ENCODE measurements at places on chromosomes 6 and 20.

DNA sequence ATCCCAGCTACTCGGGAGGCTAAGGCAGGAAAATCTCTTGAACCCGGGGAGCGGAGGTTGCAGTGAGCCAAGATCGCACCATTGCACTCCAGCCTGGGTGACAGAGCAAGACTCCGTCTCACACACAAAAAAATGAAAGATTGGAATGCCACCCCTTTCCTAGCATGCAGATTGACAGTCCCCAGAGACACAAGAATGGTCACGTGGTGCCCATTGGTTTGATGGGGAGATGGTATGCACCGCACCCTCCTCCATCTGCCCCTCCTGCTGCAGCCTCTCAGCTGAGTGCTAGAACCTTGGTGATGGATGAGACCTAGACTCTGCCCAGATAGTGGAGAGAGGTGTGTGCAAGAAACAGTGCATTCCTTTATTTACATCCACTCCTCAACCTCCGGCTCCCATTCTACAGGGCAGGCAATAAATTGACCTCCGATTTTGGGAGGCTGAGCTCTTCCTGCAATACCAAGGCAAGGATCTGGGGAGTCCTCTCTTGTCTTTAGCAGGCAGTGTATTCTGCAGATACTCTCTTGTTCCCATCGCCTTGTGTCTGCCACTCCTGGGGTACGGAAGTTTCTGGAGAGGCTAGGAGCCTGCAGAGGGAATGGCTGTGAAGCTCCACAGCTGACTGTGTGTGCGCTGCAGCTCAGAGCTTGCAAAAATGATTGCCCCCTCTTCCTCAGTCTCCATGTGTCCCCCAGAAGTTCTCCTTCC lies 1.1 kb upstream of the RNF24 start:
- DNase-seq: no peak

DNA sequence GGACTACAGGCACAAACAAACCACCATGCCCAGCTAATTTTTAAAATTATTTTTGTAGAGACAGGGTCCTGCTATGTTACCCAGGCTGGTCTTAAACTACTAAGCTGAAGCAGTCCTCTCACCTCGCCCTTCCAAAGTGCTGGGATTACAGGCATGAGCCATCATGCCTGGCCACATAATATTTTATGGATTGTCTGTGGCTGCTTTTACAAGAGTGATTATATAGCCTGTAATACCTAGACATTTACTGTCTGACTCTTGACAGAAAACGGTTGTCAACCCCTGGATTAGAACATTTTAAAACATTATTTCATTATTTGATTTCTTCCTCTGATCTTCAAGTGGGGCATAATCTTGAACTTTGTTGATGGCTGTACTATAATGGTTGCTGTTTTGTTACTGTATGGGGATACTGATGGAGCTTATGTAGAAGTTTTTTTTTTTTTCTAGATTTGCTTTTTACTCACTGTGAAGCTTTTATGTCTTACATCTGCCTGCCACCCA lies 14.3 kb downstream of the PARD6B start:
- no peak for DNase-seq

DNA sequence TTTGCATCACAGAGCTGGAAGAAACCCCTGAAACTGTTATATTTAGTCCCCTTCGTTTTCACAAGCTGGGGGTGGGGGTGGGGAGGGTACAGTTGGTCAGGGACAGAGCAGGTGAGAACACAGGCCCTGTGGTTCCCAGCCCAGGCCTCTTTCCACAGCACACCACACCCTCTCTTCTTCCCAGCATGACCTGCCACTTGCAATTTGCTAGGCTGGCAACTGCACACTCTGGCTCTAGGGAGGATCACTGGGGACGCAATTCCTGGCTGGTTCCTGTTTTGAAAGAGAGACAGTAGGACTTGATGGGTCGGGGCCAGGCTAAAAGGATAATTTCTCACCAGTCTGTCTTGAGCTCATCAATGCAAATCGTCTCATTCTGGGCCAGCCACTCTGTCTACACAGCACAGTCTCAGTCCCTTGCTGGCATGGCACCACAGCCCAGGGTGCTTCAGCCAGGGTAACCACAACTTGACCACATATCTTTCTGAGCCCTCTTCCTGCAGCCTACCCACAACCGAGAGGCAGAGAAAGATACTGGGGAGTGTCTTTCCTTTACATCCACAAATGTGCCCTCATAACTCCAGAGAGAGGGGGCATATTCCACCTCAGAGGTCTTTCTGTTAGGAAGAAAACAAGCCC lies 41.7 kb upstream of the EMILIN3 start:
- DNase-seq: no peak

- no peak for DNase-seq
Measured at GRCh38 chr6:34709386-34709785, 12.8 kb upstream of the ILRUN start.

- DNase-seq: no peak
Measured at GRCh38 chr6:37272834-37273566, 15.1 kb upstream of the TMEM217 start.

GRCh38 chr6:90226257-90226656 lies 70.4 kb downstream of the BACH2 start:
- DNase-seq: no peak

DNA sequence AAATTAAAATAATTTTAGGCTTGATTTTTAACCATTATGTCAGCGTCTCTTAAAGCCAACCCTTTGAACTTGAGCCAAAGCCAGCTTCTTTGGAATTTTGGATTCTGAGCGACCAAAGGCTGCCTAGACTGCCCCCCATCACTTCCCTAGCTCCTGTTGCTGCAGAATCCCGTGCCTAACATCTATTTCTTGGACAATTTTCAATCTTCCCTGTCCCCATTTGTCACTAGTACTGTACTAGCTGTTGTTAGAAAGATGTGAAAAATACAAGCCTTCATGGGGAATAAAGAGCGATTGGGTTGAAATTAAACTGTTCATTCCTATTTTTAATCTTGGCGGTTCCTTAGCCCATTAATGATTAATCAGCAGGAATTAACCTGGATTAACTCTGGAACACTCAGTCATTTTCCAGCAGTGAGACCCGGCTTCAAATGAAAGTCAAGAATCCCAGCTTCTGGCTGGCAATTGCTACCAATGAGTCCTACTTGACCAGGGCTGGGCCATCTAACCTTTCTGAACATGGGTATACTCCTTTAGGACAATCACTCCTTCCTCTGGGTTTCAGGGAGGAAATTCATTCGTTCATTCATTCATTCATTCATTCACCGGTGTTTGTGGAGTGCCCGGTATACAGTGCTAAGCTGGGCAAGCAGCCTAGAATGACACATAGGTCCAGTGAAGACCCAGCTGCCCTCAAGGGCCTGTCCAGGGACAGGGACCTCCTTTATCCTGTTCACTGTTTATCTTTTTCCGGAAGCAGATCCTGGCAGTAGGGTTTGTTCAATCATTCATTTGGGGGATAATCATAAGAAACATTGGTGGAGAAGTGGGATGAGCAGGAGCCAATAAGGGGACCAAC lies 1.4 kb upstream of the RRBP1 start:
- DNase-seq: no peak

- DNase-seq: no peak
Measured at GRCh38 chr6:109453594-109454495, 1.7 kb downstream of the MICAL1 start.

DNA sequence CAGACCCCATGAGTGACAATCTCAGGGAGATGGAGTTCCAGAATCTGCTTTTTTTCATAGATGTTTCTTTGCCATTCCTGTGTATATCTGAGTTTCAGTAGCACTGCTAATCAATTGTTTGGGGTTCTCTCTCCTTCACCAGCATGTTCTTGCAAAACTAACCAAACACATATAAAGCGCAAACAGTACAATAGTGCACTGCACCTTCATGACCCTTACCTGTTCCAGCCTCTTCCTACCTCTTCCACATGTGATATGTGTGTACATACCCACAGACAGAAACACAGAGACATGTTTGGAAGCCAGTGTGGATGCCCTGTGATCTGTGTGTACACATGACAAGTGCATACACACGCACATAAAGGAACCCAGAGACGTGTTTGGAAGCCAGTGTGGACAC lies 1.8 kb upstream of the CEP43 start:
- DNase-seq: no peak

DNA sequence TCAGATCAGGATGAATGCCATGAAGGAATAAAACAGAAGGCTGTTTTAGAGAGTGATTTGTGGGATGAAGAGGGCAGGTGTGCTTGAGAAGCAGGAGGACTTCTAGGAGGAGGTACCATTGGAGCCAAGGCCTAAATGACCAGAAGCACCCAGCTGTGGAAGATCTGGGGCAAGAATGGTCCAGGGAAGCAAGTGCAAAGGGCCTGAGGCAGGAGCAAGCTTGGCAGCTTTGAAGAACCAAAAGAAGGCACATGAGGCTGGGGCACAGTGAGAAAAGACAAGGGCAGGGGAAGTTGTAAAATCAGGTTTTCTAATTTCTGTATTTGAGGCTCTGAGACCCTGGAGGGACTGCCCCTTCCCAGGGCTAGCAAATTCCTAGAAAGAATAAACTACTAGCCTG lies 9.8 kb downstream of the SLC13A3 start:
- no peak for DNase-seq

DNA sequence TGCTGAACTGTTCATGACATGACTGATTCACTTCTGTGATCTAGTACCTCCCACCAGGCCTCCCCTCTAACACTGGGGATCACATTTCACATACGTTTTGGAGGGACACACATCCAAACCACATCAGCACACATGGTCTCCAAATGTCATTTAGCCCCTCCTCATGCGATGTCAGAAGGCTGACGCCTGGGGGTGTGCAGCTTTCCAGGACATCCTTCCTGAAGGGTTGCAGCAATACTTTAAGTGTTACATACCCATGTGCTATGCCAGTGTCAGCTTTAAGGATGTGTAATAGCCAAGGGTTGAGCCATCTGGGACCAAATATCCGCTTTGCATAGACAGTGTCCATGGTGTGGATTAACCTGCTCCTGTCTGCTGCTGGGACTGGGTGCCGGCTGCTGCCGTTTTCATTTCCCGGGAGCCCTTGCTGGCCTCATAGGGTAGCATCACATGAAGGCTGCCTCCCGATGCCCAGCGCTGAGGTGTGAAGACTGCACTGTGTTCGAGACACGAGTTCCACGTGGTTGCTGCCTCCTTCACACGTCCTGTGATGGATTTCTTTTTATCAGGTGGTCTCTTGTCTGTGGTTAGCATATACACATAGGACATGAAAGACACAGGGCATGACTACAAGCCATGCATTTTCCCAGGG lies 219.0 kb downstream of the THBS2 start:
- DNase-seq: no peak

DNA sequence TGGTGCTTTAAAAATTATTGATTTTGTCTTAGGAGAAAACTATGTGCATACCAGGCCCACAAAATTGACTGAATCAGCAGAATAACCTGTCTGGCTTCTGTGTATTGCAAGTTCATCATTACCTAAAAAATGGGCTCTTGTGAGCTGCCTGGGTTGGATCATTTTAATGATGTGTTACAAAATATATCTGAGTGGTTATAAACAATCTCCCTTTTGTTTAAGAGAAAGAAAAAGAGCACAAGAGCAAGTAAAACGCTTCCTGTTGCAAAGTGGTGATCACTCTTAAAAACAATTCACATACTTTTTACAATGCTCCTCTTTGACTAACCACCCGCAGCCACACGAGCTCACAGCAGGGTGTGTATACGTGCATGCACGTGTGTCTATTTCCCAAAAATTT lies 335.1 kb downstream of the HDGFL1 start:
- DNase-seq: no peak

- DNase-seq: no peak
Measured at GRCh38 chr6:138287144-138287955, 69.1 kb upstream of the PBOV1 start.

- DNase-seq: no peak
Measured at GRCh38 chr6:3422435-3423070, 34.3 kb downstream of the SLC22A23 start.

GRCh38 chr20:44008806-44009678 lies 94.4 kb downstream of the TOX2 start:
- DNase-seq: no peak

- peak; percentile 71 for DNase-seq
Measured at GRCh38 chr20:2742934-2743559, 50.5 kb downstream of the EBF4 start.
